Activated T-helper 1 cell treated with anti-CD3 and anti-CD28 coated beads, Interleukin-12 subunit alpha, Interleukin-12 subunit beta, Interleukin-2, Interleukin-4 antibody, amounts not matched to agents 30 ng/mL and 10 ng/mL and 1 ng/mL, durations not matched to agents 14 hours and 24 hours and 36 hours (primary cell): ENCODE measurements at places on chromosomes 4 and X. TPM values are rescaled to one million over a fixed set of nuclear protein-coding genes. Genes with fewer than 3 reads are reported as not detected.
A peak's percentile ranks its signal among the peaks of the same experiment; 100 is the strongest.

Gene ESX1
- not detected in 2 replicates for total RNA-seq

Gene DCAF12L2
- not detected in 2 replicates for total RNA-seq

GRCh38 chr4:185213877-185214276 lies 4.5 kb downstream of the SNX25 start:
- H3K36me3 ChIP-seq: peaks cover 6% of the 10 kb centered on the region
- no peak overlapping the region for H3K27ac ChIP-seq
- H3K4me3 ChIP-seq: no peak overlapping the region

- H3K4me1 ChIP-seq: no peaks in the 10 kb centered on the region
- no peak for DNase-seq
- no peak overlapping the region for H3K4me3 ChIP-seq
Measured at GRCh38 chrX:17395154-17395553, 20.2 kb downstream of the NHS start.

- peaks cover 21% of the 10 kb centered on the region for H3K36me3 ChIP-seq
- no peak for DNase-seq
- H3K4me1 ChIP-seq: peaks cover 46% of the 10 kb centered on the region
- peak overlapping the region; percentile 95 for H3K27ac ChIP-seq
- peak overlapping the region; percentile 77 for H3K4me3 ChIP-seq
Measured at GRCh38 chrX:19839770-19840254, 47.6 kb downstream of the SH3KBP1 start.

DNA sequence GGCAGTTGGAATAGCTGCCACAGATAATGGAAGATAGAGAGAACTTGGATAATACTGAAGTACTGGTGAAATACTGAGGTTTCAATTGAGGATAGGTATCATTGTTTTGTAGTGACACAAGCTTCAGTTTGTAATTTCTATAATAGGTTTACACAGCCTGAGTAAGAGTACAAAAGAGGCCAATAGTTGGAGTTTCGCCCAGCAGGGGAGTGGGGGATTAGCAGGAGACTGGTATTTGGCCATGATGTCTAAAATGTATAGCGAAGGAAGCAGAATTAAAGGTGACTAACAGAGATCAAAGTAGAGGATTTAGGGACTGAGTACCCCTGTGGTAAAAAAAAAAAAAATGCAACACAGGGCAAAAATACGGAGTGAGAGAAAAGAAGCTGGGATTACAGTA lies 129.5 kb downstream of the KCTD8 start:
- no peak overlapping the region for H3K27ac ChIP-seq
- no peaks in the 10 kb centered on the region for H3K27me3 ChIP-seq
- H3K4me1 ChIP-seq: no peaks in the 10 kb centered on the region

Gene SUPT20HL1
- total RNA-seq: 0.07 TPM in 1 of 2 replicates, not detected in the other

Gene HELT
- total RNA-seq: not detected in 2 replicates

- no peaks in the 10 kb centered on the region for H3K27me3 ChIP-seq
- H3K4me3 ChIP-seq: no peak overlapping the region
- no peak for DNase-seq
- H3K36me3 ChIP-seq: no peaks in the 10 kb centered on the region
Measured at GRCh38 chrX:105323928-105324327, 103.4 kb upstream of the TEX13A start.

DNA sequence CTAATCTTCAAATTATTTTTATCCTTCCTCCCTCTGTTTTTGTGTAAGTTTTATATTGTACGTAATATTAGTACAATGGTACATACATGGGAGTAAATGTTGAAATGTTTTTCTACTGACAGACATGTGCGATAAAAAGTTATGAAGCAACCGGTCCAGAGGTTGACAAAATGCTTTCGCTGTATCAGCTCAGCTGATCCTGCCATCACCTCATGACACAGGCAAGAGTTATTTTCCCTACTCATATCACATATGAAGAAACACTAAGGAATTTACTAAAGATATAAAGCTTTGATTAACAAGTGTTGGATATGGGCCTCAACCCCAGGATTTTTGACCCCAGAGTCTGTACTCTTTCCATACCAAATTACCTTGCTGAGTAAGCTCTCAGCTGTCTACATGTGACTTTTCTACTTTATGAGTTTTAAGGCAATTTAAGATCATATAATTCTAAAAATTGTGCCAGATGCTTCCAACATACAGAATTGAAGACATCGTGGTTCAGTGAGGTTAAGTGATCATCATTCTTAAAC lies 50.0 kb downstream of the CLCN5 start:
- H3K27me3 ChIP-seq: no peaks in the 10 kb centered on the region
- no peaks in the 10 kb centered on the region for H3K4me1 ChIP-seq
- H3K36me3 ChIP-seq: no peaks in the 10 kb centered on the region
- H3K4me3 ChIP-seq: no peak overlapping the region
- no peak overlapping the region for H3K27ac ChIP-seq

- H3K27ac ChIP-seq: no peak overlapping the region
- H3K27me3 ChIP-seq: peaks cover 4% of the 10 kb centered on the region
- no peaks in the 10 kb centered on the region for H3K36me3 ChIP-seq
- H3K4me3 ChIP-seq: no peak overlapping the region
Measured at GRCh38 chr4:108731006-108731405, 31.8 kb downstream of the ETNPPL start.

GRCh38 chr4:99885687-99886086 lies 8.5 kb downstream of the LAMTOR3 start:
- peaks cover 7% of the 10 kb centered on the region for H3K4me1 ChIP-seq
- H3K4me3 ChIP-seq: no peak overlapping the region
- DNase-seq: no peak
- H3K27ac ChIP-seq: no peak overlapping the region
- peaks cover 12% of the 10 kb centered on the region for H3K36me3 ChIP-seq

DNA sequence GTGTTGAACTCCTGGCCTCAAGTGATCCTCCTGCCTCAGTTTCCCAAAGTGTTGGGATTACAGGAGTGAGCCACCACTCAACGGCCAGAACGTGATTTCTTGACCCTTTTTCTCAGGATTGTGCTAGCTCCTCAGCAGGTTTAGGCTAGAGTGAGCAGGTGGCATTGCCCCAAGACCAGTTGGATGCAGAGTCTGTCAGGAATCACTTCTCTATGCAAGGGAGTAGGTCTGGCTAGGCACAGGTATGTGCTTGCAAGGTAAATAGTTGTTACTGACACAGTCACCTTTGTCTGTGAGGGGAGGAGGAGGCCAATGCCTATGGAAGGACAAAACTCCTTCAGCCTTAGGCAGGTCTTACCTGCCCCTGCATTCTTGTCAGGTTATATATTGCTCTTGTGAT lies 24.2 kb downstream of the SLC25A5 start:
- H3K36me3 ChIP-seq: no peaks in the 10 kb centered on the region
- no peak overlapping the region for H3K27ac ChIP-seq
- H3K4me3 ChIP-seq: no peak overlapping the region
- H3K4me1 ChIP-seq: no peaks in the 10 kb centered on the region

Gene LRP2BP
- total RNA-seq: 0.42 and 0.47 TPM in 2 replicates

DNA sequence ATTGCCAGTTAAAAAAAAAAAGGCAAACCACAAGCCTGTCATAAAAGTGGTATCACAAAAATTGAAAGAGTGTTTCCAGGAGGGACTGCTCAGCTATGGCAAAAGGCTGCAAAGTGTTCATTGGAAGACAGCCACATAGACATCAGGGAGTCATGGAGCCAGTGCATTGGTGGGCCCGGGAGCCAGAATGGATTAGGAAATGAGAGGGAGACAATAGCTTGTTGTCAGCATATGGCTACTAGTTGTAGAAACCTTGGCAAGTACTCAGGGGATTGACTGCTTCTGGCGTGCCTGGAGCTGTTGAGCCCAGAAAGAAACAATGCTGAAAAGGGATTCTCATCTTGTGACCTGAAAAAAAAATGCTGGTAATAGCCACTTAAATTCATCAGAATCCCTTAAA lies 5.0 kb downstream of the GAR1 start:
- H3K27me3 ChIP-seq: no peaks in the 10 kb centered on the region
- H3K4me3 ChIP-seq: no peak overlapping the region
- H3K4me1 ChIP-seq: peaks cover 59% of the 10 kb centered on the region
- H3K27ac ChIP-seq: peak overlapping the region; percentile 66
- peaks cover 64% of the 10 kb centered on the region for H3K36me3 ChIP-seq

Gene ALAS2
- total RNA-seq: not detected in 2 replicates

- DNase-seq: no peak
- H3K36me3 ChIP-seq: no peaks in the 10 kb centered on the region
- H3K27ac ChIP-seq: no peak overlapping the region
- no peaks in the 10 kb centered on the region for H3K27me3 ChIP-seq
Measured at GRCh38 chr4:5458676-5459075, 249.7 kb downstream of the EVC2 start.

GRCh38 chr4:182922501-182923284 lies 5.5 kb upstream of the DCTD start:
- no peak overlapping the region for H3K4me3 ChIP-seq
- H3K27ac ChIP-seq: no peak overlapping the region
- H3K27me3 ChIP-seq: peaks cover 25% of the 10 kb centered on the region
- H3K4me1 ChIP-seq: peaks cover 32% of the 10 kb centered on the region

Gene LRIT3
- total RNA-seq: 0.15 TPM in 1 of 2 replicates, not detected in the other

DNA sequence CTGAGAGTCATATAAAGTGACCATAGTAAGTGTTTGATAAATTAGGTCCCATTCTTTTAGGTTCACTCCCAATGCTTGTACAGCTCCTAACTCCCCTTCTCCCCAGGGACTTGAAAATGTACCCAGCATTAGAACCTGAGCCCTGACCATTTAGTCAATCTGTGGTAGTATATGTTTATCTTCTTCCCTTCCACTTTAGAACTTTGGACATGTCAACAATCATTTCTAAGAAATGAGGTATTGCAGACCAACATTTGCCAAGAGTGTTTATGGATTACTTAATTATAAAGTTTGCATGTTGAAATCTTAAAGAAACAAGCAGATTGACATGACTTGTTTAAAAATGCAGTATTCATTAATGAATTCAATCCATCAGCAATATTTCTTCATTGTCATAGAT lies 26.0 kb downstream of the AFM start:
- H3K27me3 ChIP-seq: no peaks in the 10 kb centered on the region
- no peak for DNase-seq
- no peak overlapping the region for H3K4me3 ChIP-seq

Gene HSFX4
- not detected in 2 replicates for total RNA-seq

Gene LONRF3
- total RNA-seq: 0.52 and 0.71 TPM in 2 replicates

GRCh38 chr4:184345573-184345922 lies 127.9 kb upstream of the ENPP6 start:
- H3K4me3 ChIP-seq: no peak overlapping the region
- H3K4me1 ChIP-seq: peaks cover 23% of the 10 kb centered on the region
- H3K36me3 ChIP-seq: no peaks in the 10 kb centered on the region
- no peak for DNase-seq
- no peaks in the 10 kb centered on the region for H3K27me3 ChIP-seq

DNA sequence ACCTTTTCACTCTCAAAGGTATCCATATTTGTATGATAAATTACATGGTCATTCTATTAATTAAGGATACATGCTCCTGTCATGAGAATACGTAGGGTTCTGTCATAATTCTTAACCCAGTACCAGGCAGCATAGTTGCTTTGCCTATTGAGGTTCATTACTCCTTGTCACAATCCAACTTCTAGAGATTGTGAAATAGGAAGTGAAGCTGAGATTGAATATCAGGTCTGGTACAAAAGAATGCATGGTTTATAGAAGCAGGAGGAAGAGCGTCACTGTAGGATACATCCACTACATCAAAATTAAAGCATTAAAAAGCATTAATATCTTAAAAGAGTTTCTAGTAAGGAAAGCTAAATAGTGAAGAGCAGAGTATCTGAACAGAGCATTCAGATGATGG lies 647.0 kb downstream of the IQCM start:
- no peaks in the 10 kb centered on the region for H3K4me1 ChIP-seq
- no peak overlapping the region for H3K27ac ChIP-seq
- H3K4me3 ChIP-seq: no peak overlapping the region
- no peaks in the 10 kb centered on the region for H3K27me3 ChIP-seq
- no peaks in the 10 kb centered on the region for H3K36me3 ChIP-seq

DNA sequence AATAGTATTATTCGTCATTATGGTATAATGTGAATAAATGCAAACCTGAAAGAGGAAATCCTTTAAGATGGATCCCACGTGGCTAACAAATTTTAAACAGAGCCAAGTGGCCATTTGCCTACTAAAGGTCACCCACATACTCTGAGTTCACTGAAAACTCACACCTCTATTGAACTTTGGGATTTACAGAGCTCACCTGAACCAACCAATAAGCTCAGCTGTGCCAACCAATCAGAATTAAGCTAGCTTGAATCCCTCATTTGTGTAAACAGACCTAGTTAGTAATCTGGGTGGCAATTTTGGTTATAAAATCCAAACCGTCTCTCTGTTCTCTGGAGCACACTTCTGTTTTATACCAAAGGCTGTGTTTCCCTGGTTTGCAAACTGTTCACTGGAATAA lies 5.4 kb upstream of the NUDT9 start:
- H3K4me1 ChIP-seq: peaks cover 4% of the 10 kb centered on the region
- no peak overlapping the region for H3K4me3 ChIP-seq
- no peak for DNase-seq
- H3K27me3 ChIP-seq: peaks cover 7% of the 10 kb centered on the region
- H3K27ac ChIP-seq: no peak overlapping the region

DNA sequence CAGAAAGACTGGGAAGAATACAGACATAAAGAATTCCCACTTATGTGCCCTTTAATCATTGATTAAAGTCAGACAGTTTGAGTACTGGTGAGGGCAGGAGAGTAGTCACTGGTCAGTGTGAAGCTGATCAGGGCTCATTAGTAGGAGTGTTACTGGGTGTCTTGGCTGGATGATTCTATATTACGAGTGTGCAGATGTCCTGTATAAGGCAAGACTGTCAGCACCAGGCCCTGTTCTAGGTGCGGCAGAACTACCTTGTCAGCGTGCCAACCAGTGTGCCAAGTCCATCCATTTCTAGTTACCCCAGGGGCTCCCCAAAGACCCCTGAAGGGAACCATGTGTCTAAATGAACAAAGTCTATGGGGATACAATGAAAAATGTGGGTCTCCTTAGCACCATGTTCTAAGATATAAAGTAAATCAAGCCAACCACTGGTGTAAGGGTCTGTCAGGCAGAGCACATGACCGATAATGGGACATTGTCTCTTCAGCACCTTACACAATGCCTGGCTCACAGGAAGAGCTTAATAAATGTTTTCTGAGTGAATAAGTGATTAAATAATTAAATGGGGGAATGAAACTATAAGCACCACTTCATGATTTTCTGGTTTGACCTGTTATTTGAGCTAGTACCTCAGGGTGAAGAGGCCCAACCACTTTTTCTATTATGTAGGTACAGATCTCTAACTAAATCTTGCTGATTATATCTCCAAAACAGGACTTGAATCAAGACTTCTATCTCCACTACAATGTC lies 205.0 kb downstream of the CAMK2D start:
- peaks cover 6% of the 10 kb centered on the region for H3K4me1 ChIP-seq
- no peak overlapping the region for H3K4me3 ChIP-seq
- DNase-seq: no peak

Gene NCAPG
- 43.7 and 46.3 TPM in 2 replicates for total RNA-seq

DNA sequence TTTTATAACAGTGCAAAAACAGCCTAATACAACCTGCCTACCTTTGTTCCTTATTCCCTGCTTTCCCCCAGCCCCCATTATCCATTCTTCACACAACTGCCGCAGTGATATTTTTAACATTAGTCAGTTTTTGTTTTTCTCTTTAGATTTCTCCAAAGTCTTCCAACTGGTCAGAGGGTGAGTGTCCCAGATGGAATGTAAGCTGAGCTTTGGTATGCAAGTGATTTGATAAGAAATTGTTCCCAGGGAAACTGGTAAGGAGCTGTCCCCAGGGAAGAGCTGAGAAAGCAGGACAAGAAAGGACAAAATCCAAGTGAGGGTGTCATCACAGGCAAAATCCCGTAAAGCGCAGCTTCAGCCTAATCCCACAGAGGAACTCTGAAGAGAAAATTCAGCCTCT lies 475.5 kb upstream of the ADGRL3 start:
- H3K27me3 ChIP-seq: no peaks in the 10 kb centered on the region
- H3K27ac ChIP-seq: no peak overlapping the region
- H3K4me1 ChIP-seq: no peaks in the 10 kb centered on the region
- no peaks in the 10 kb centered on the region for H3K36me3 ChIP-seq
